ENCODE measurements at places on chromosomes 16 and 17. TPM values are rescaled to one million over a fixed set of nuclear protein-coding genes. Genes with fewer than 3 reads are reported as not detected.

Gene LPO
- 0.24 TPM for total RNA-seq

Gene CHD9
- total RNA-seq: 68.2 TPM

Gene KRTAP3-1
- total RNA-seq: not detected

Gene GAS7
- total RNA-seq: 25.9 TPM

Gene ZPBP2
- total RNA-seq: not detected

Gene HSPB9
- total RNA-seq: not detected

Gene TMEM204
- total RNA-seq: 5.4 TPM

Gene PYDC1
- total RNA-seq: not detected

Gene TNFSF12
- total RNA-seq: 7.3 TPM

Gene KCNJ18
- not detected for total RNA-seq

Gene KRTAP4-3
- not detected for total RNA-seq

Gene YBX2
- total RNA-seq: 1.7 TPM

DNA sequence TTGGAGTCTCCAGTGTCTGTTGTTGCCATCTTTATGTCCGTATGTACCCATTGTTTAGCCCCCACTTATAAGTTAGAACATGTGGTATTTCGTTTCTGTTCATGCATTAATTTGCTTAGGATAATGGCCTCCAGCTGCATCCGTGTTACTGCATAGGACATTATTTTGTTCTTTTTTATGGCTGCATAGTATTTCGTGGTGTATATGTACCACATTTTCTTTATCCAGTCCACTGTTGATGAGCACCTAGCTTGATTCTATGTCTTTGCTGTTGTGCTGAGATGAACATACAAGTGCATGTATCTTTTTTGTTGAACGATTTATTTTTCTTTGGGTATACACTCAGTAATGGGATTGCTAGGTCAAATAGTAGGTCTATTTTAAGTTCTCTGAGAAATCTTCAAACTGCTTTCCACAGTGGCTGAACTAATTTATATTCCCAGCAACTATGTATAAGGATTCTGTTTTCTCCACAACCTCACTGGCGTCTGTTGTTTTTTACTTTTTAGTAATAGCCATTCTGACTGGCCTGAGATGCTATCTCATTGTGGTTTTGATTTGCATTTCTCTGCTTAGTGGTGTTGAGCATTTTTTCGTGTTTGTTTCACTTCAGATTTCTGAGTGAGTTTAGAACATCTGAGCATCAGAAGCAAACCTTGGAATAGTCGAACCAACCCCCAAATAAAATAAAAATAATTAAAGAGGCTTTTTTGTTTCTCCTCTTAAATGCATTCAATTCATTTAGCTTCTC lies 304.7 kb downstream of the ZFHX3 start:
- no peak for DNase-seq

GRCh38 chr16:67415872-67416793 lies at the start of gene ZDHHC1:
TSS of gene ZDHHC1 (minus strand) at chr16:67416477. CDS start at chr16:67407775, 8,702 bp downstream.
- peak; percentile 88 for DNase-seq

GRCh38 chr17:79956853-79957252 lies 78.8 kb downstream of the TBC1D16 start:
- DNase-seq: no peak

DNA sequence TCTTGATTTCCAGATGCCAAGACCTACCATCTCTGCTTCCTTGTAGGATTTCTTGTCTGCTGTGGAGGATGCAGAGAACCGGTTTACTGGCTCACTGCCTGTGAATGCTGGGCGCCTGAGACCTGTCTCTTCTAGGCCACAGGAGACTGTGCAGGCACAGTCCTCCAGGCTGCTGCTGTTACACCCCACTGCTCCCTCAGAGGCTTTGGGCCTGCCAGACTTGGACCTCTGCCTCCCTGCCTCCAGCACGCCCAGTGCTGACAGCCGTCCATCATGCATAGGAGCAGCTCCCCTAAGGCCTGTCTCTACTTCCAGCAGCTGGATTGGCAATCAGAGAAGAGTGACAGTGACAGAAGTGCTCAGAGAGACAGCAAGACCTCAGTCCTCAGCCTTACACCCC lies 6.1 kb downstream of the HROB start:
- DNase-seq: no peak

GRCh38 chr16:11836650-11837244 lies 14.6 kb downstream of the RSL1D1 start:
- DNase-seq: no peak

- peak; percentile 76 for DNase-seq
Observed at GRCh38 chr17:40485851-40486521, 15.4 kb downstream of the TNS4 start.

DNA sequence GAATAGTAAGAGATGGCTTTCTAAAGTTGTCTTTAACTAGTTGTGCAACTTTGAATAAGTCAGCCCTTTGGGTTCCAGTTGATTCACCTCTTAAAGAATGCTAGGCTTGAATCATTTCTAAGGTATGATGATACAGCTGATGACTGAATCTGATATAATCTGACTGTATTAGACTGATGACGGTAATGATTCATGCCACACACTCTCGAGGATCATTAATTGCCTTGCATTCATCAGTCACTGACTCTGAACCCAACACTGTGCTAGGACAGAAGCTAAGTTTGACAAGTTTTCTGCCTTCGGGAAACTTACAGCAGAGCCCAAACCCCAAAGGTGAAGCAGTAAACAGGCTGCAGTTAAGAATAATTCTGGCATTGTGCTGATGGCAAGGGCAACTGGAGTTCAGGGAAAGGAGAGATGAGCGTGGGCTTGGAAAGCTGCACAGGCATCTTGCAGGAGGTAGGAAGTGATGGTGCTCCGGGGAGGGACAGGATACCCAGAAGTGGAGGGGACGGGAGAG lies 25.8 kb downstream of the ASIC2 start:
- no peak for DNase-seq

- no peak for DNase-seq
Observed at GRCh38 chr17:32943206-32943605, 15.3 kb downstream of the TMEM98 start.

DNA sequence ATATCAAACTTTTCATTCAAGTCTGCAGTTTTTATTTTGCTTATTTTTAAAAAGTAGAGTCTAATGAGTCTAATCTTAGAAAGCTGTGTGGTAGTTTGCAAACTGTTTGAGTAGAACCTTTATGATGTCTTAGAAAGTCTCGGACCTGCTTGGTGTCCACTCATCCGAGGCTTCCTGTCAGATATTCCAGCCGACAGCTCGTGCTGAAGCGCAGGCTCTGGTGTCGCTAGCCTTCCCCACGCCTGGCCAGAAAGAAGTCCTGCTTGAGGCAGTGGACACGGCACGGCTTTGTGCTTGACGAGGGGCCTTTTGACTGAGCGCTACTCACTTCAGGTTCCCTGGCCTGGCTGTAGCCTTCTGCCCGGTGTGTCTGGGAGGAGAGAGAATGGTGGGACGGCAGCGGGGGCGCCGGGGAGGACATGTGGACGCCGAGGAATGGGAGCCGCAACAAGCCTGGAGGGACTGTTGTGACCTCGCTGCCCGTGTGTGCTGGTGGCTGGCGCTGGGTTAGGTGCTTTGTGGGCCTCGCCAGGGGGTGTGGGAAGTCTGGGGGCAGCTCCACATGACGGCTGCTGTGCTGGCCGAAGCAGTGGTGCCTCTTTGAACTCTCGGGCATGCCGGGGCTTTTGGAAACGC lies 33.5 kb downstream of the BANP start:
- no peak for DNase-seq

DNA sequence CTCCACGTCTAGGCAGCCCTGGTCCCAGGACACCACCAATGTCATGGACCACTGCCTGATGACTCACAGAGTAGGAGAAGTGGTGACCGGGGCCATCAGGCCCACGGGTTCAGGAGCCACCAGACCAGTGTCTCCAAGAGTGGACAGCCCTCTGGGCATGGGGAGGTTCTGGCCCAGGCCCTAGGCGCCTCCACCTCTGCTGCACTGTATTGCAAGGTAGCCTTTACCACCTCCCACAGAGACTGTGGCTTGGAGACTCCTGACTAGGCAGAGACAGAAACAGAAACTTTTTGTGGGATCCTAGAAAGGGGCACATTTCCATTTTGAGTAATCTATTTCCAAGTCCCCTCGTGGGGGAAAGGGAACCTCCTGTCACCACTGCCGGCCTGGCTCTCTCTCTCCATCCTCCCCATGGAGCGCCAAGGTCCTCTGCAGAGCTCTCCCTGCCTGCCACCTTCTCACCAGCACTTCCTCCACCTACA lies 2.9 kb downstream of the CDIP1 start:
- DNase-seq: no peak

DNA sequence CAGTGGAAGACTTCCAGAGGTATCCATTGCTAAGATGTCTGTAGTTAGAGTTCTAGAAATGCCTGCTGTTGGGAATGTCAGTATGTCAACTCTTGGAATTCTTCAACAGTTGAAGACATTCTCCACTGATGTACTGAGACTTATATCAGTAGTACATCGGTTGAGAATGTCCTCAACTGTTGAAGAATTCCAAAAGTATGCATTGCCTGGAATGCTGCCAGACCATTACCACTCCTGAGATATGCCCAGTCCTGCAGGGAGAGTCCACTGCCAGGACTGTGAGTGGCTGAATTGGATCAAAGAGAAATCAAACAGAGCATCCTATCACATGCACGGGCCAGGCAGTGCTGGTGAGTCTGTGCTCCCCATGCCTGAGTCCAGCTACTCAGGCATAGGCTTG lies 42.0 kb downstream of the IL21R start:
- no peak for DNase-seq

DNA sequence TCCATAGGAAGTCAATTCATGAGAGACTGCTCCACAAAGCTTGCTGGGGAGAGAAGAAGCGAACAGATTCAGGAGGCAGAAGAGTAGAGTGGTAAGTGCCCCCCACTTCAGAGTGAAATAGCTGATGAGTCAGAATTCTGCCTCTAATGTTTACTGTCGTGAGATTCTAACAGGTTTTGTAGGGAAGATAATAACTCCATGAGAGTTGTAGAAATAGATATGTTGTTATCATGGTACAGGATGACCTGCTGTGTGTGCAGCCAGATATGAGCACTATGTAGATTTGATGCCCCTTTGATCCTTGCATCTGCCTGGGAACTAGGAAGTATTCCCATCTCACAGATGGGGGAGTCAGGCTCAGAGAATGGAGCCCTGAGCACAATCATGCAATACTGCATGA lies 502.4 kb upstream of the CDH11 start:
- DNase-seq: no peak

DNA sequence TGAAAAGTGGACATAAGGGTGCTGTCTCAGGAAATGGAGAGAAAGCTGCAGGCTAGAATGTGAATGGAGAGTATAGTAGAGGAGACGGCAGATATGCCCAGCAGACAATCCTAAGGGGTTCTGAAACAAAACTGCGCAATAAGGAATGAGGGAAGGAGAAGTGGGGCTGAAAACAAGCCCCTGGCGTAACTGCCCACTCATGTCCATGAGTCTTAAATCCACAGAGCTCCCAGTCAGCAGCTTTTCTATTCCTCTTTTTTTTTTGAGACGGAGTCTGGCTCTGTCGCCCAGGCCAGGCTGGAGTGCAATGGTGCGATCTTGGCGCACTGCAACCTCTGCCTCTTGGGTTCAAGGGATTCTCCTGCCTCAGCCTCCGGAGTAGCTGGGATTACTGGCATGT lies 5.9 kb downstream of the STRADA start:
- no peak for DNase-seq

DNA sequence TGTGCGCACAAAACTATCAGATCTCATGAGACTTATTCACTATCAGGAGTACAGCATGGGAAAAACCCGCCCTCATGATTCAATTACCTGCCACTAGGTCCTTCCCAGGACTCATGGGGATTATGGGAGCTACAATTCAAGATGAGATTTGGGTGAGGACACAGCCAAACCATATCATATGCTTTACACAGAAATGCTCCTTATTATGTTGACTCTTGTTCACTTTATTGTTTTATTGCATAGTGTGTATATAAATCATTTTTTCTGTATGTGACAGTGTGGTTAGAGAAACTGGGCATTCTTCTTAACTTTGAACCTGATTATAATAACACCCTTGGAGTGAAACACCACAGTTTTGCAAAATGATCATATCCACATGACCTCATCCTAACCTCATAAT lies 212.8 kb upstream of the TNRC6C start:
- DNase-seq: no peak

GRCh38 chr17:17124341-17124740 lies 81.8 kb downstream of the PLD6 start:
- DNase-seq: no peak

DNA sequence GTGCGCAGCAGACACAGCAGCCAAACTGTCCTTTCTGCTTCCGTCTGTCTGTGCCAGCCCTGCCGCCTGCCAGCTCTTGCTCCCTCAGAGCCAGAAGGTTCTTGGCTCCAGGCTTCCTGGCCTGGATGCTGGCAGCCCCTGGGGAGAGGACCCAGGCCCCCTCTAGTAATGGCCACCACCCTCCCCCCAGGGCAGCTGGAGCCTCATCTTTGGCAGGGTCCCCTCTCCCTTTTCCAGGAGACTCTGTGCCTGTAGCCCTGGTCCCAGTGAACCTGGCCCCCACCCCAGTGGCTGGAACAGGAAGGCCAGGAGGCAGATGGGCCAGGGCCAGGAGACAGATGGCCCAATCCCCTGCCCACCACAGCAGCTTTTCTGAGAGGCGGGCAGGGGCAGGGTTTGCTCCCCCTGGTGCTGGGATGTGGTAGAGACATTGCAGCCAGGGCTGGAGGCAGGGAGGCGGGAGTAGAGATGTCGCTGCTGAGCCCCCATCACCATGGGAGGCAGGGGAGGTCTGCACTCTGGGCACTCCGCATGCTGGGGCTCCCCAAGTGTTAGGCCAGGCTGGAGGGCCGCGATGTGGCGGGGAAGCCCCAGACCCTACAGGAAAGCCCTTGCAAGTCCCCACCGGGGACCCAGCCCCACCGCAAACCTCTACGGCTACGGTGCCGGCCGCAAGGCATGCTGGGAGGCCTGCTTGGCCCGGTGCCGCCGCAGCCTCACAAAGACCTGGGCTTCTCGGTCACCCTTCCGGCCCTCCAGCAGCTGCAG lies 16.7 kb downstream of the UNC13D start:
- peak; percentile 75 for DNase-seq

DNA sequence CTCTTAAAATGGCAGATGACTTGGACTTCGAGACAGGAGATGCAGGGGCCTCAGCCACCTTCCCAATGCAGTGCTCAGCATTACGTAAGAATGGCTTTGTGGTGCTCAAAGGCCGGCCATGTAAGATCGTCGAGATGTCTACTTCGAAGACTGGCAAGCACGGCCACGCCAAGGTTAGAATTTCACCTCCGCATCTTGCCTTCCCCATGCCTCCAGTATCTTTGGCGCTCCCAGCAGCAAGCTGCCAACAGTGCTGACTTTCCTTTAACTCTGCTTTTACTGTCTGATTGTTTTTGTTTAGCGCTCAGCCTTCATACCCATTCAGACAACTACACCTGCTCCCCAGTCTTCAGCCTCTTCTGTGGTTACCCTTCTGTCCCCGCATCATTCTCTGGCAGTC lies 2.2 kb downstream of the EIF5A start:
- no peak for DNase-seq

- no peak for DNase-seq
Observed at GRCh38 chr17:32596628-32597027, 109.8 kb downstream of the CDK5R1 start.

DNA sequence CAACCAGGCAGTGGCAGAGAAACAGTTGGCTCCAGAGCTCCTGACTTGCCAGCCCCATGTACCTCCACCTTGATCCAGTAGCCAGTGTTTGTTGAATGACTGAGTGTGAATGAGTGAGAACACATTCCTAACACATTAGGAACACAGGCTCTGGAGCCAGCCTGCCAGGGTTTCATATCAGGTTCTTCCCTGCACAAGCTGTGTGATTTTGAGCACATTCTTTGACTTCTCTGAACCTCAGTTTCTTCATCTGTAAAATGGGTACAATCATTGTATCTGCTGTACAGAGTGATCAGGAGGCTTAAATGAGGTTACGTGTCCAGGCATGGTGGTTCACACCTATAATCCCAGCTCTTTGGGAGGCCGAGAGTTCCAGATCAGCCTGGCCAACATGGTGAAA lies 13.3 kb upstream of the RMI2 start:
- DNase-seq: no peak
